ENCODE measurements at places on chromosomes 3 and 15. TPM values are rescaled to one million over a fixed set of nuclear protein-coding genes. Genes with fewer than 3 reads are reported as not detected.

NR2E3 gene
- total RNA-seq, result 0.59 TPM

MYRIP gene
- 0.44 TPM for total RNA-seq

SCG3 gene
- not detected for total RNA-seq

FRMD5 gene
- total RNA-seq, result 27.2 TPM

RASL12 gene
- 0.25 TPM for total RNA-seq

RETNLB gene
- not detected for total RNA-seq

VEPH1 gene
- 4.9 TPM for total RNA-seq

NMNAT3 gene
- total RNA-seq, result 5.7 TPM

ARGFX gene
- not detected for total RNA-seq

TM4SF4 gene
- 0.91 TPM for total RNA-seq

CACNA2D3 gene
- total RNA-seq, result 0.20 TPM

LRTM1 gene
- total RNA-seq, result not detected

FGF7 gene
- total RNA-seq, result 0.49 TPM

INKA1 gene
- 1.6 TPM for total RNA-seq

FAM162A gene
- 74.1 TPM for total RNA-seq

SNAPC5 gene
- 28.3 TPM for total RNA-seq

ACP3 gene
- 0.79 TPM for total RNA-seq

ZNF502 gene
- 1.5 TPM for total RNA-seq

ITGA11 gene
- not detected for total RNA-seq

RBP2 gene
- not detected for total RNA-seq

ERC2 gene
- not detected for total RNA-seq

ADGRG7 gene
- not detected for total RNA-seq

TTC21A gene
- total RNA-seq, result 5.6 TPM

GLT8D1 gene
- 42.1 TPM for total RNA-seq

GADL1 gene
- total RNA-seq, result not detected

PROK2 gene
- not detected for total RNA-seq

LSAMP gene
- 0.25 TPM for total RNA-seq

NMB gene
- 9.8 TPM for total RNA-seq

CAND2 gene
- total RNA-seq, result not detected

AGBL1 gene
- total RNA-seq, result not detected

MRPL46 gene
- 30.5 TPM for total RNA-seq

SH2D7 gene
- not detected for total RNA-seq

FHIT gene
- total RNA-seq, result 20.1 TPM

ADIPOQ gene
- not detected for total RNA-seq

GOLGA6B gene
- total RNA-seq, result 0.10 TPM

UPK1B gene
- not detected for total RNA-seq

DPPA4 gene
- 0.27 TPM for total RNA-seq

TMEM207 gene
- not detected for total RNA-seq

EFL1 gene
- 12.7 TPM for total RNA-seq

USF3 gene
- total RNA-seq, result 13.5 TPM
